ENCODE measurements at places on chromosomes 1 and 21.
A peak's percentile ranks its signal among the peaks of the same experiment; 100 is the strongest.

- no peak for DNase-seq
Observed at GRCh38 chr1:165849353-165850133, 22.1 kb downstream of the UCK2 start.

DNA sequence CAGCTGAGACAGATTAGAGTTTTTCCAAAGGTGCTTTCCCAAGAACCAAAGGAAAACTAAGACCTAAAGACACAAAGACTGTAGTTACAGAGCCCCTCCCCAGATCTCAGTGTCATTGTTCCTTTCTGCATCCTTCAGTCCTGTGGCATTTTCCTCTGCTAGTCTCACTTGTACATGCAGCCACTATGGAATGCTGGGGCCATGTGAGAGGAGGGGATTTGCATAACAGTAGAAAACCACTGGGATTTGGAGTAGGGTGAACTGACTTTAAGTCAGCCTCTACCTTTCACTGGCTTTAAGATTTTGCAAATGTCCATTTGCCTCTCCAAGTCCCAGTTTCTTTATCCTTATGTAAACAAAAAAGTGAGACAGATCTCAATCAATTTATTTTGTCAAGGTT lies 119.4 kb upstream of the F3 start:
- no peak for DNase-seq

DNA sequence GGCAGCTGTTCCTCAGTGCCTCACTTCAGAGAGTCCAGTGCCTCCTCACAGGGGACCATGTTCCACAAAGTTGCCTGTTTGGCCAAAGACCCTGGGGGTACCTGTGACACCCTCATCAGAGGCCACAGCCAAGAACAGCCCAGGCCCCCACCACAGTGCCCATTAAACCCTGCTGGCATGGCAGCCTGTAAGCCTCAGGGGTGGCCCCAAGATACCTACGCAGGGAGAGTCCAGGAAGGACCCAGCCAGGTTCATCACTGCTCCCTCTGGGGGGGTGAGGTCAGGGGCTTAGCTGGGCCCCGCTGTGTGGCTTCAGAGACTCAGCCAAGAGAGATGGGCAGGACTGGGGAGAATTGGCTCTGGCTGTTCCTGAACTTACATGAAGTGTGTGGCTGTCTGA lies 19.1 kb upstream of the PRDM16 start:
- no peak for DNase-seq

DNA sequence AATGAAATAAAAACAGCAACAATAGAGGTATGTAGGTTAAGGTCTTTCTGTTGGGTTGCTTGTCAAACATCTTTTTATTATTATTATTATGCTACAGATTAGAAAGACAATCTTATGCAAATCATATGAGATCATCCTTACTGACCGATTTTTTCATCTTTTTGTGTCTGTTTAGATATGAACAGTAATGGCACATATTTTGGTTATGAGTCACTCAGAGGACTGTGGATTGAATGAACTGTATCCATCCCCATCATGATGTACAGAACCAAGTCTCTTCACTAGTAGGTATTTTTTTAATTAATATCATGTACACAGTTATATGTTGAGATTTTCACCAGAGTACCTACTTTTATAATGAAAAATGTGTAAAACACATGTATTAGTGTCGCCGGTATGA lies 159.1 kb downstream of the CHRM3 start:
- DNase-seq: no peak

DNA sequence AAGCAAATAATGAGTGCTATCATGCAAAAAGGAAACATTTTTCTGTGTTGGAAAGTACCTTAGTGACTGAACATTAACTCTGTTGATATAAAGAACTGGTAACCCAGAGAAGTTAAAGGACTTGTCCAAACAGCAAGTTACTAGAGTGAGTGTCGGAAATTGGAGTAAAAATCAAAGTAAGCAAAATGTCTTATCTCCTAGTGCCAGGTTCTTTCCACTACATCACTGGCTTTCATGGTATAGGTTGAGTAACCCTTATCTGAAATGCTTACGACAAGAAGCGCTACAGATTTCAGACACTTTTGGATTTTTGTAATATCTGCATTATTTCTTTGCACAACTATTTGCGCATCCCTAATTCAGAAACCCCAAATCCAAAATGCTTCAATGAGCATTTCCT lies 16.4 kb upstream of the RABIF start:
- no peak for DNase-seq

GRCh38 chr1:71979882-71980281 lies 302.5 kb downstream of the NEGR1 start:
- no peak for DNase-seq

GRCh38 chr1:185425163-185425562 lies 108.1 kb upstream of the IVNS1ABP start:
- DNase-seq: no peak

GRCh38 chr1:179141592-179142251 lies 59.9 kb downstream of the TOR3A start:
- no peak for DNase-seq

DNA sequence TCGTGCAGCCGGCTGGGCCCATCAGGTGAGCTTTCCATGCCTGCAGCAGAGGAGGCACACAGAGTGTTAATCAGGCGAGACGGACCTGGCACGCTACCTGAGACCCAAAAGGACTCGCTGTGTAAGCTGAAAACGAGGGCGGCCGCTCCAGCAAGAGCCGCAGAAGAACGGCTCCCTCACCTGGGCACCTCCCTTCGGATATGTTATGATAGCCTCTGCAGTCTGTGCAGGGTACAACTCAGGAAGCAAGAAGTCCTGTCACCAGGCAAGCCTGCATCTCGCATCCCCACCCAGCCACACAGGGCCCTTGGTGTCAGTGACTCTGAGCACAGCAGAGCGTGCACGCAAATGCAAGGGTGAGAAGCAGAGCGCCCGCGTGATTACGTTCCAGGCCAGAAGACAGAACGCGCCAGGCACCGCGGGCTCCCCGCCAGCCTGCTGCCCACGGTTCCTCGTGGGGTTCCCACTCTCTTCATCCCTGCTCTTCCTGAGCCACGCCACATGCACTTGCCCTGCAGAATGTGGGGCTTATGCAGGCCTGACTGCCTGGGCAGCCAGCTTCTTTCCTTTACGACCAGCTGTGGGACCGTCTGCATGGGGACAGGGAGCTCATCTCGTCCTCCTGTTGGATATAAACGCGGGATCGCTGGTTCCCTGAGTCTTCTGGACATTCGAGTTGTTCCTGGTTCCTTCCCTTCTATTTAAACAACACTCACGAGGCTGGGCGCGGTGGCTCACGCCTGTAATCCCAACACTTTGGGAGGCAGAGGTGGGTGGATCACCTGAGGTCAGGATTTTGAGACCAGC lies 20.2 kb upstream of the LRRC47 start:
- DNase-seq: no peak

- no peak for DNase-seq
Observed at GRCh38 chr1:116762281-116762680, 8.1 kb downstream of the CD2 start.

GRCh38 chr1:54857746-54858561 lies 29.0 kb downstream of the DHCR24 start:
- no peak for DNase-seq

- DNase-seq: peak; percentile 23
Observed at GRCh38 chr1:226083302-226084101, 21.0 kb downstream of the H3-3A start.

GRCh38 chr1:233613252-233614172 lies at the start of gene KCNK1:
Gene KCNK1, plus strand, starts transcription at chr1:233614106. Its CDS starts 66 bp downstream, at chr1:233614172.
- no peak for DNase-seq

DNA sequence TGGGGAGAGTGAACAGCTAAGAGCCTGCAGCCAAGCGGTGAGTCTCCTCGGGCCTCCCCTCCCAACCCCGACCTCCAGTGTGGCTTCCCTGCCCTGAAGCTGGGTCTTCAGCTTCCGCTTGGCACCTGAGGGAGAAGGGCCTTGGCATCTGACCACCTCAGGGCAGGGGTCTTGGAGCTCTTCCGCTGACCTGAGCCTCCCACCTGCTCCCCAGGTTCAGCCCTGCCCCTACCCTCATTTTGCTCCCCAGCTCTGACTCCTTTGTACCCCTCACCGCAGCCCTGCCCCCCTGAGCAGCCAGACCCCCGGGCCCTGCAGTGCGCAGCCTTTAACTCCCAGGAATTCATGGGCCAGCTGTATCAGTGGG lies 4.9 kb downstream of the ADAMTSL4 start:
- no peak for DNase-seq
